Osteoblast (primary cell): ENCODE measurements at places on chromosomes 5 and 9. TPM values are rescaled to one million over a fixed set of nuclear protein-coding genes. Genes with fewer than 3 reads are reported as not detected.

The DMRT3 gene
- total RNA-seq = not detected in 2 replicates

The CCDC171 gene
- total RNA-seq = 5.8 and 8.0 TPM in 2 replicates

GRCh38 chr9:113185271-113185670, 34.5 kb downstream of the SLC31A2 start:
- peaks cover 73% of the 10 kb centered on the region for H3K36me3 ChIP-seq
- peak overlapping the region; percentile 21 for H3K27ac ChIP-seq
- no peak for DNase-seq
- H3K4me1 ChIP-seq = peaks cover 27% of the 10 kb centered on the region

DNA sequence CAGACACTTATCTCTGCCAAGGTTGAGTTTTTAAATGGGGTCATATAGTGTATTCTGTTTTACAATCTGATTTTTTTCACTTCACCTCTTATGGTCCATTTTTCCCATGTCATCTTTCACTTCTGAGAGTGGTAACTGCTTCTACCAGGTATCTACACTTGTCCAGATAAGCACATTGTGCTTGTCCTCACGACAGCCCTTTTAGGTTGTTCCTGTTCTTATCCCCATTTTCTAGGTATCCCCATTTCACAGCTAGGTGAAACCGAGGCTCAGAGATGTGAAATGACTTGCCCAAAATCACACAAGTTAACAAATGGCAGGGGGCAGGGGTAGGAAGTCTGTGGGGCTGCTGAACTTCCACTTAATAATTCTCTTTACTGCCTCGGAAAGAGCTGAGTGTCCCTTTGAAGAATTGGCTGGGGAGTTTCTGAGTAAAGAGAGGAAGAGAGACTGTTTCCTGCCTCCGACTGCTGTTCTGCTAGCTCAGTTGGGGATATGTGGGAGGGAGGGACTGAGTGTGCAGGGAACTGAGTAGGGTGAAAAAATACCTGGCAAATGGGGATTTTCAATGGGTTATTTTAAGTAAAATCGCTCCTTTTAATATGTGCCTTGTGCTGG, 255.4 kb downstream of the GRIA1 start:
- no peaks in the 10 kb centered on the region for H3K36me3 ChIP-seq
- no peak overlapping the region for H3K4me3 ChIP-seq
- H3K4me1 ChIP-seq = no peaks in the 10 kb centered on the region
- no peak for DNase-seq
- H3K27me3 ChIP-seq = no peaks in the 10 kb centered on the region
- no peak overlapping the region for H3K27ac ChIP-seq
